ENCODE measurements at places on chromosomes 3 and 15.

- DNase-seq: no peak
Measured at GRCh38 chr15:44193651-44194322, 1.3 kb downstream of the FRMD5 start.

GRCh38 chr15:24819680-24820079, 135.1 kb upstream of the SNRPN start:
- no peak for DNase-seq

GRCh38 chr3:161510510-161511260, 14.1 kb downstream of the OTOL1 start:
- no peak for DNase-seq

DNA sequence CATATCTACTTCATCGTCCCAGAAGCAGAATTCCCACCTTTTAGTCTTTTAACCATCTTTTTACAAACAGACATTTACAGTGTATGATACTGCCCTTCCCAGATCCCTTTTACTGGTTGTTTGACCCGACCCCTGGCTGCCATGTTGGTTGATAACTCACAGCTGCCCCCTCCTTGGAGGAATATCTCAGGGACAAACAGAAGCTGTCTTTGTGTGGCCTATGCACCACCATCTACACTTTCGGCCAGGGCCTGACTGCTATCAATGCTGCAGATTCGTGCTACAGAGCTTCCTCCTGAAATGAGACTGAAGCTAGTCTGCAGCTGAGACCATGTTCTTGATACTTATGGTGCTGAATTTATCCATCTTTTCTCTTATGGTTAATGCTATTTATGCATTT, 6.6 kb upstream of the POLQ start:
- no peak for DNase-seq

DNA sequence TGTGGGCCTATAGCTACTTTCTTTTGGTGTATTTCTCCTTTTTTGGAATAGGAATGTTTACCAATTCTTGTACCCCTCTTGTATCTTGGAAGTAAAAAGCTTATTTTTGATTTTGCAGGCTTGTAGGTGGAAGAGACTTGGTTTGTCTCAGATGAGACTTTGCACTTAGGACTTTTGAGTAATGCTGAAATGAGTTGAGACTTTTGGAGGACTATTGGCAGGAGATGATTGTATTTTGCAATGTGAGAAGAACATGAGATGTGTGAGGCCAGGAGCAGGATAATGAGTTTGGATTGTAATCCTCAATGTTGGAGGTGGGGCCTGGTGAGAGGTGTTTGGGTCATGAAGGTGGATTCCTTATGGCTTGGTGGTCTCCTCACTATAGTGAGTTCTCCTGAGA, 106.3 kb downstream of the KBTBD8 start:
- DNase-seq: no peak

DNA sequence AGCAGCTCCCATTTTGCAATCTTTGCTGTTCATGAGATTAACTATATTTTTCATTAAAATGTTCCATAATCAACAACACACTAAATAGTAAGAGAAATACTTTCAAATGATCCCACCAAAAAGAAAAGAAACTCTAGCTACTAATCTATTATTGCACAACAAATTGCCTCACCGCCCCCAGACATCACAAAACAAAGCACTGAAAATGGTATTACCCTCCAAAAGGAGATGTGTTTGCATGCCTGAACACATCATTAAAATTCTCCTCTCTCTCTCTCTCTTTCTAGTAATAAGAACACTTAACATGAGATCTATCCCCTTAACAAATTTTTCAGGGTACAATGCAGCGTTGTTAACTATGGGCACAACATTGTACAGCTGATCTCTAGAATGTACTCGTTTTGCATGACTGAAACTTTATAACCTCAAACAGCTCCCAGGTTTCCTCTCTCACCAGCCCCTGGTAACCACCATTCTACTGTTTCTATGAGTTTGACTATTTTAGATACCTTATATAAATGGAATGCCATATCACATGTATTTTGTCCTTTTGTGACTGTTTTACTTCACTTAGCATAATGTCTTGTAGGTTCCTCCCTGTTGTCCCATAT, 33.1 kb downstream of the WNT5A start:
- DNase-seq: no peak
